ENCODE measurements at places on chromosomes 6 and 20. TPM values are rescaled to one million over a fixed set of nuclear protein-coding genes. Genes with fewer than 3 reads are reported as not detected.

DNA sequence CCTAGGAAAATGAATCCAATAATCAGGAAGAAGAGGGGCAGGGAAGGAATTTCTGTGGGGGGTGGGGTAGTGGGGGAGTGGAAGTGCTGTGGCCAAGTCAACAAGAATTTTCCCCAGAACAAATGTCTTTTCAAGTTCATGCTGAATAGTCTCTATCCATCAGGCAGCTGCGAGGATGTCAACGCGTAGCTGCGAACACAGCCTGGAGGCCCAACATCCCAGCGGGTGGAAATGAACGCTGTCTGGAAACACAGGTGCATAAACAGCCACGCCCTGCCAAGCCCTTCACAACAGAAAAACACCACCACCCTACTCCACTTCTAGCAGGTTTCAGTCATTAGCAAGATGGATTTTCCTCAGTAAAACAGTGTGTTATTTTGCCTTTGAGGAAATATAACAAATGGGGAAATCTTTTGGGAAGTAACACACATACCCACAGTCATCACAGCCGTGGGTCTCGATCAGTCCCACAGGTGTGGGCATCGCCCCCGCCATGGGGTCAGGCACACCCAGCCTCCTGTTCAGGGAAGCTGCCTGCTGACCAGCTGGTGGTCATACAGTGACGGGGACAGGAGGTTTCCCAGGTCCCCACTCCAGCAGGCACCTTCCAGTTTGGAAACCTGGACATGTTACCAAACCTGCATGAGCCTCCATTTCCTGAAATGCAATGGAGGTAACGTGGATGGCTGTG is 112.1 kb upstream of the THBS2 start:
- no peak for DNase-seq

- peak; percentile 53 for DNase-seq
These were observed 9.2 kb downstream of the ECI2 start for GRCh38 chr6:4125933-4126864.

- DNase-seq: no peak
These were observed 107.5 kb upstream of the TMEM170B start for GRCh38 chr6:11430036-11430435.

GRCh38 chr6:146878168-146878951 is 279.6 kb downstream of the ADGB start:
- DNase-seq: no peak

- DNase-seq: no peak
These were observed 48.0 kb upstream of the BCAS1 start for GRCh38 chr20:54118220-54119001.

DNA sequence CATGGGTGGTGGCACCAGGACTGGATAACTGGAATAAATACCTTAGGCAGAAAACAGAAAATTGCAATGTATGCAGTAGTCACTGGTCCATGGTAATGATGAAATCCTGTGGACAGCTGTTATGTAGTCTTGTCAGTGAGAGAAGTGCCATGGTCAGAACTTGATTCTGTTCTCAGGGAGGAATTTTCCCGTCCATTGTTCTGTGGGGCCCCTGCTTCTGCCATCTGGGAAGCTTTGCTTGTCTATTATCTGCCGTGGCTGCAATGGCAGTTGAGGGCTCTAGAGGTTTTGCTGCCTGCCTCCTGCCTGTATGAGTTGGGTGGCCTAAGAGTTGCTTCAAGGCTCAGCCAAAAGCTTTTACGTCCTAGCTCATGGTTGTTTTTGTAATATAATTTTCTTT is 126.8 kb upstream of the SLC35B3 start:
- no peak for DNase-seq

GRCh38 chr20:971346-971745 is 30.8 kb downstream of the RSPO4 start:
- DNase-seq: no peak

DNA sequence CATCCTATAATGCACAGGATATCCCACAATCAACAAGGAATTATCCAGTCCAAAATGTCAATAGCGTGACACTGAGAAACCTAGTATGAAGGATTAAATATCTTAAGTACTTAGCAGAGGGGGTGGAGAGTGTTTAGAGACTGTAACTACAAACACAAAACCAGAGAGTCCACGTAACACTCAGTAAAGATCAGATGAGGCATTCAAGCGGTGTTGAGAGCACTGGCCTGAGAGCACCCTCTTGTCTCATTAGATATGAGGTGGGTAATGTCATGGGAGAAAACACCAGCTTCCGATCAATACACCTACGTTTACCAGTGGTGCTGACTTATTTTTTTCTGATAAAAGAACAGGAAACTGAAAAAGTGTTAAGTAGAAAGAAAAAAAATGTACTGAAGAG is 2.3 kb downstream of the FAM184A start:
- no peak for DNase-seq

The SLC4A11 gene
- not detected for total RNA-seq

- no peak for DNase-seq
These were observed 17.8 kb downstream of the HLA-B start for GRCh38 chr6:31339210-31339609.

DNA sequence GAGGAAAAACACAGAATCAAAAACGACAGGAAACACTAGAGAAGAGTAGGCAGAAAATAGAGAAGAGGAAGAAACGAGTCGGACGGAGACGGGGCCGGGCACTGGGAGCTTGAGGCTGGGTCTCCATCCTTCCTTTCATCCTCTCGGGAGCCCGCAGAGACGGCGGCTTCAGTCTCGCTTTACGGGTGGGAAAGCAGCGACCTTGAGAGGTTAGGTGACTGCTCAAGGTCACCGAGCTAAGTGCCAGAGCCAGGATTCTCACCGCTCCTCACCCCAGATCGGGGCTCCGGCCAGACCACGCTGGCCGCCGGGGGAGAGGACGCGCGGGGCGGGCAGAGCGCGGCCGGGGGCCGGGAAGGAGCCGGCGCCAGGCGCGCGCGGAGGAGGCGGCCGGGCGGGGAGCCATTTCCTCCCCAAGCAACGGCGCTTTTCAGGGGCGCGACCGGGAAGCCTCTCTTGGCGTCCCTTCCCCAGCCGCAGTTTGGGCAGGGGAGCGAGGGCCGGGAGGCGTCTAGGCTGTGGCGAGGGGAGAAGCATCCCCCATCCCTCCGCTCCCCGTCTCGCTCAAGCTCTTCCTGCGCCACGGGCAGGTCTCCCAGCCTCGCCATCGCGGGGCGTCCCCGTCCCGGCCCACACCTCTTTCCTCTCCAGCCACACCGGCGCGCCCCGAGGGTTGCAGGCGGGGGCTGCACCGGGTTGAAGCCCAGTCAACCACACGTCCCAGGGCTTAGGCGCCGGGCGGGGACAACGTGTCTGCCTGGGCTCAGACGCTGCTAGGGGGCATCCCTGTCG is 24.1 kb upstream of the MAP3K7 start:
- DNase-seq: no peak

The OR2J2 gene
- total RNA-seq: not detected

DNA sequence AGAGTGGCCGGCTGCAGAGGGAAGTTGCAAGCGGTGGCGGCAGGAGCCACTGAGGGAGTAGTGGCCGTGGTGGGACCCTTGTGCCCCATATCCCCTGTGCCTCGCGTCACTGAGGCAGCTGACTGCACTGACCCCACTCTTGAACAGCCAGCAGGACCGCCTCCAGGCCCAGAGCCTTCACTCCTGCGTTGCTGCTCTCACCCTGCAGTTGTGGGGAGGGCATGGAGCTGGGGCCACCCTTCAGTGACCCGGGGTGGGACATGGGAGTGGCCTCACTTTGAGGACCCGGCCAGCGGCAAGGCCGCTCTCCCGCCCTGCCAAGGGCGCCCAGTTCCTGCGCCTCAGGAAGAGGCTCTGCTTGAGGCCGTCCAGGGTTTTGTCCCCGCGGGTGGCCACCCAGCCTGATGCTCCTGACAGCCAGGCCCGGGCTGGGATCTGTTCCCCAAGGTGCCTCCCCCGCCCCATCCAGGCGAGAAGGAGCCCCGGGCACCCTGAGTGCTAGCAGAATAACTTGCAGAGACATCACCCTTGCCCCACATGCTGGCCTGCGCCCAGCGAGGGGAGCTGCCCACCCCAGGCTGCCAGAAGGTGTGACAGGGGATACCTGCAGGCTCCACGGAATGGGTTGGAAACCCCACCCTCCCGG is 44.4 kb downstream of the HLA-DRA start:
- DNase-seq: no peak

The GHRH gene
- not detected for total RNA-seq

The MEI4 gene
- not detected for total RNA-seq

DNA sequence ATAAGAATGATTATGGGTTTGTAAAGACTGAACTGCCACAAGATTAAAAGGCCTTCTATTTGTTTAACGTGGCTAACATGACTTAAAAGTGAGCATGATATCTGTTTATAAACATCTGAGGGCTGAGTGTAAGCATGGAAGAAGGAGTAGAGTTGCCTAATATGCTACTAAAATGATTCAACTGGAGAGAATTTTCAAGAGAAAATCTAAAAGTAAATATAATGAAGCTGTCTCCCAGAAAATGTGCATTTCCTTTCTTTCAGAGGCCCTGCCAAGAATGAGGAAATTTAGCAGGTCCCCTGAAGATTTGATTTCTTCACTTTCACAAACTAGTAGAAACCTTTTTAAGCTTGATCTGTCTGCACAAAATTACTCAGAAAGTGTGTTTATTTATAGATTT is 4.2 kb upstream of the EYA4 start:
- peak; percentile 71 for DNase-seq

The MICB gene
- 14.5 TPM for total RNA-seq

DNA sequence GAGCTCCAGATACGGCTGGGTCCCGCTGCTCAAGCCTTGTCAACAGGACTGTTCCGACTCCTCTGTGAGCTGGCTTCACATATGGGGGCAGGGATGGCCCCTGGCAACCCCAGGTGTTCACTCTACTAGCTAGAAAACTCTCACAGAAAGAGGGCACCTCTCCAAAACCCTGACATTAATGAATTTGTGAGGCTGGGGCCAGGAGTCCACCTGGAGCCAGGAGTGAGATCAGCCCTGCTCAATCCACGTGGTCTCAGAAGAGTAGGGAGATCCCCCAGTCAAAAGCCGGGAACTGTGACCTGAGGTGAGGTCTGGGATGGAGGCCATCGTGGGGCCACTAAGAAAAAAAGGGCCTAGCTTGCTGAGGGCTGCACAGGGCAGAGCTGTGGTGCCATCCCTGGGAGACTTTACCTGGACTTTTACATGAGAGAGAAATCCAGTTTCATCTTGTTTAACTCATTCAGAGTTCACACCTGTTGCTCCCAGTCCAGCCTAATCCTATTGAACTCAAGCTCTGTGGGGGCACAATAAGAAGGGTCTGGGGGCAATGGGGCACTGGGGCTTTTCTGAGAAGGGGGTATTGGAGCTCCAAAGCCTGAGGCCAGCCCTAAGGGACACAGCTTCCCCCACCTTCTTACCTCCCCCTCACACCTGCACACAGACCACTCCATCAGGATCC is 144.3 kb upstream of the MLN start:
- DNase-seq: no peak

The CAGE1 gene
- total RNA-seq: not detected

DNA sequence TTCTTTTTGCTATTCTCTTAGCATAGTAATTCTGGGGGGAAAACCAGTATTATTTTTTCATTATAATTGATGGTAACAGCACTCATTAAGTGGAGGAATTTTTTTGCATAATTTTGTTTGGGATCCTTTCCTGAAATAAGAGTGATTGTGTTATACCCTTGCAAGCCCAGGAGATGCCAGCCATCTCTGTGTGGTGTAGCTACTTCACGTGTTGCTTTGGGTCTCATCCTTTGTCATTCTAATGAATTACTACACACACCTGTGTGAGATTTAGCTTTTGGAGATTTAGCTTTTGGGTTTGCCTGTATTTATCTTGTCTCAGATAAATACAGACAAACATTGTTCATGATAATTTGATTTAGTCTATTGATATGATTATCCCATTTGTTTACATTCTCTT is 76.5 kb downstream of the SH3BGRL2 start:
- DNase-seq: no peak

GRCh38 chr20:5316188-5317158 is at the start of gene PROKR2:
Gene PROKR2 (minus strand): TSS chr20:5316954. CDS start chr20:5314369, 2,585 bp downstream.
- no peak for DNase-seq

DNA sequence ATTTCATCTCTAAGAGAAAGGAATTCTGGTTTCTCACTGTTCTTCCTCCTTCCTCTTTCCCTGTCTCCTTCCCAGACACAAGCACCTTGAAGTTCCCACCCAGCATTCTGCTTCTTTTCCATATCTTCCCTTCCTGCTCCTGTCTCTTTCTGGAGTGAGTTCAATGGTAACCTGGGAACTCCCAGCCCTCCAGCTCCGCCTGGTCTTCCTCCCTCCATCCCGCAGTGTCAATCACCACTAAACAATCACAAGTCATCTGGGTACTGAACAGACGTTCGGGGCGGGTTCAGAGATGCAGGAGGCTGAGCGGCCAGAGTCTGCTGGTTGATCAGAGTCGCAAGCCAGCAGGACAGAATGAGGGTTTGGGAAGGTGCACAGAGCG is 7.7 kb downstream of the TTBK1 start:
- DNase-seq: no peak

The GRM1 gene
- total RNA-seq: 0.53 TPM

DNA sequence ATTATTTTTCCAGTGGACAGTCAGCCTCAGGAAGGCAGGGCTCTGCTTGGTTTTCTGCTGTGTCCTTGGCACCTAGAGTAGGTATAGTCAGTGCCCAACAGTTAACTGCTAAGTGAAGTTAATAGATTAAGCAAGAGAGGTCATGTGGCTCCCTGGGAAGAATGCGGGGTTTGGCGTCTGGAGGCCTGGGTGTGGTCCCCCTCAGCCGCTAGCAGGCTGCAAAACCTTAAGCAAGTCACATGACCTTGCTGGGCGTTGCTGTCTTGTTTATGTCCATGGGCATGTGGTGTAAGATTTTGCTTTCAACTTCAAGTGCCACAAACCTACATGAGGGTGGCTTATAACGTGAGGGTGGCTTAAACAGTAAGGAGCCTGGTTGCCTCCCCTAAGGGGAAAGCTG is 75.5 kb upstream of the SCP2D1 start:
- DNase-seq: peak; percentile 70

GRCh38 chr6:106194949-106195921 is 109.1 kb downstream of the PRDM1 start:
- no peak for DNase-seq

The PAX1 gene
- not detected for total RNA-seq

The SPTLC3 gene
- total RNA-seq: 5.5 TPM

The TPMT gene
- total RNA-seq: 16.6 TPM

GRCh38 chr6:39816747-39817146 is 24.6 kb downstream of the DAAM2 start:
- DNase-seq: no peak

- DNase-seq: peak; percentile 97
These were observed 44.1 kb upstream of the ID1 start for GRCh38 chr20:31560746-31561598.

- no peak for DNase-seq
These were observed 57.1 kb downstream of the SNAI1 start for GRCh38 chr20:50039706-50040431.

The FNDC11 gene
- not detected for total RNA-seq

- DNase-seq: peak; percentile 54
These were observed 6.5 kb downstream of the TGM6 start for GRCh38 chr20:2387180-2387577.
